Activated CD8-positive, alpha-beta memory T cell treated with anti-CD3 and anti-CD28 coated beads for 36 hours (primary cell): ENCODE measurements at places on chromosomes 16 and 17. TPM values are rescaled to one million over a fixed set of nuclear protein-coding genes. Genes with fewer than 3 reads are reported as not detected.

The NACA2 gene
- total RNA-seq, result not detected

The MYH3 gene
- 3.5 TPM for total RNA-seq

The UNC13D gene
- 162 TPM for total RNA-seq

The CCL23 gene
- total RNA-seq, result 0.36 TPM

The CACNA1G gene
- total RNA-seq, result 0.06 TPM

The TM4SF5 gene
- not detected for total RNA-seq

The ARL5C gene
- not detected for total RNA-seq

The CTRB1 gene
- total RNA-seq, result not detected

The MMP2 gene
- not detected for total RNA-seq

The C1QTNF8 gene
- not detected for total RNA-seq

The SOCS7 gene
- 23.4 TPM for total RNA-seq

The GAS2L2 gene
- total RNA-seq, result 0.15 TPM

The CES5A gene
- not detected for total RNA-seq

The GINS2 gene
- 75.6 TPM for total RNA-seq

The VAT1L gene
- total RNA-seq, result not detected

The LLGL2 gene
- 10.6 TPM for total RNA-seq

The PLCD3 gene
- 5.1 TPM for total RNA-seq

The OTOP2 gene
- total RNA-seq, result not detected

The RIPOR1 gene
- 23.4 TPM for total RNA-seq

The SDR42E2 gene
- total RNA-seq, result not detected

The CACNA1H gene
- total RNA-seq, result 0.63 TPM

The HAS3 gene
- 0.48 TPM for total RNA-seq

The MXRA7 gene
- 26.0 TPM for total RNA-seq

The TAT gene
- not detected for total RNA-seq

The ELAC2 gene
- 83.1 TPM for total RNA-seq

The TMEM114 gene
- total RNA-seq, result not detected

The PTX4 gene
- not detected for total RNA-seq

The FBXO47 gene
- not detected for total RNA-seq

The RHBDL3 gene
- 0.38 TPM for total RNA-seq

The ASGR1 gene
- 1.3 TPM for total RNA-seq

The CFAP52 gene
- total RNA-seq, result not detected

The GCGR gene
- not detected for total RNA-seq

The CCDC200 gene
- 0.31 TPM for total RNA-seq

The MYH2 gene
- not detected for total RNA-seq

The SUPT4H1 gene
- 143 TPM for total RNA-seq

The CDR2L gene
- 2.0 TPM for total RNA-seq

The TMEM88 gene
- total RNA-seq, result 4.6 TPM

The HOXB2 gene
- total RNA-seq, result 13.4 TPM

The DBF4B gene
- total RNA-seq, result 20.3 TPM

The NFE2L1 gene
- total RNA-seq, result 105 TPM

The DOK4 gene
- total RNA-seq, result 4.9 TPM

The CPHXL2 gene
- total RNA-seq, result not detected

The PKD1 gene
- total RNA-seq, result 65.3 TPM

The TMEM235 gene
- total RNA-seq, result not detected

The SPIRE2 gene
- total RNA-seq, result 0.57 TPM

The CCDC182 gene
- total RNA-seq, result not detected

The TBC1D3E gene
- total RNA-seq, result not detected
